ENCODE measurements at places on chromosomes 2 and 18.
A peak's percentile ranks its signal among the peaks of the same experiment; 100 is the strongest.

DNA sequence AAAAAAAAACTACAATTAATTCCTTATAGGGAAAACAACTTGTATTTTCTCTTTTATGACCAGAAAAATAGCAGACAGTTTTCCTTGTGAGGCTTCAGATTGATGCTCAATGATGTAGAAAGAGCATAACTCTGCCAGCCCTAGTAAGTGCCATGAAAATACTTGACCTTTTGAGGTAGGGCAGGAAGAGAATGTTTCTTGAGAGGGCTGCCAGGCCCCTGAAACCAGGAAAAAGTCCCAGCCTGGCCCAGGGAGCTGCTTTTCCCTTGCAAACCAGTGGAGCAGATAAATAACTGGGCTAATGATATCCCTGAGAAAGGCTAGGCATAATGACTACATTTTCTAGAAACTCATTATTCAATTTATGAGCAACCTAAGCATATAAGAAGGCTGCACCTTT, 126.8 kb downstream of the SLC8A1 start:
- DNase-seq, result no peak

- no peak for DNase-seq
Observed at GRCh38 chr2:129754831-129755230, 224.6 kb upstream of the RAB6C start.

DNA sequence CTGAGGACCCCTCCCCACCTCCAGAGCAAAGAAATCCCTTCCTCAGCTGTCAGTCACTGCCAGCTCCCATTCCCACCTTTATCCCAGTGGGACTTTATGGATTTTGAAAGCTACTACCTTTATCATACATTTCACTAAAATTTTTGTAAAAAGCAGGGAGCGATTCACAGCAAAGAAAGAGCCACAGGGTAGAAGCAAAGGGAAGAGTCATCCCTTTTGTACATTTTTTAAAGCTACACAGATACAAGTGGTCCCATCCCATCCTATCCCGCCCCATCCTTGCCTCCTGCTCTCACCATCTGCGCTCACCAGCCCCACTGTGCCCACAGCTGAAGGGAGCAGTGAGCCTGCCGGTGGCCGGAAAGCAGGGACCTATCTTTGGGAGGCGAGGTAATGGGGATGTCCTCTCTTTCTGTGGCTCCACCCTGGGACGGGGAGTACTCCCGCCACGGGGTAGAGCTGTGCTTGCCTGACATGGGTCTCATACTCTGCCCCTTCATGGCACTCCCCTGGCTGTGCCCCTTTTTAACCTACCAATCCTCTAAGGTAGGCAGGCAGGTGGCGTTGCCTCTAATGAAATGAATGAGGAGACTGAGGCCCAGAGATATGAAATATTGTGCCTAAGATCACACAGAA, 13.2 kb downstream of the SH2D6 start:
- DNase-seq, result no peak

- no peak for DNase-seq
Observed at GRCh38 chr18:23105581-23106219, 29.6 kb upstream of the CABLES1 start.

GRCh38 chr2:86037795-86038192, 67.9 kb downstream of the POLR1A start:
- no peak for DNase-seq

DNA sequence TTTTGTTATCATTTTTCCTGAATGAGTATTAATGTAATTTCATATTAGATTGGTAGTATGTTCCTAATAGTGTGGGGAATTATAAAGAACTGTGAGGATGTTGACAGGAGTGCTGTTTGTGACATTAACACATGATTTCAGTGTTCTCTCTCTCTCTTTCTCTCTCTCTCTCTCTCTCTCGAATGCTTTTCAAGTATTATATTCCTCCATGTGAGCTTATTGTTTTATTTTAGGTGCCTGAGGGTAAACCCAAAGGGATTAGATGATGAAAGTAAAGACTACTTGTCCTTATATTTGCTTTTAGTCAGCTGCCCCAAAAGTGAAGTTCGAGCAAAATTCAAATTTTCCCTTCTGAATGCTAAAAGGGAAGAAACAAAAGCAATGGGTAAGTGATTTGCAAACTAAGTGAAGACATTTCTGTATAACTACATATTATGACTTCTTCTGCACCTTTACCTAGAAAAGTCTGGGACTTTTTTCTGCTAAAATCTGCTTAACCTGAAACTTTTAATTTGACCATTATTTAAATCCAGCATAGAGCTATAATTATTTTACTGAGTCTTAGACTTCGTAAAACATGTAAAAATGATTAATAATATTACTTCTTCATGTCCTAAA, 49.2 kb downstream of the SPOPL start:
- no peak for DNase-seq

GRCh38 chr2:230828272-230828961, 36.3 kb upstream of the ITM2C start:
- DNase-seq, result no peak

DNA sequence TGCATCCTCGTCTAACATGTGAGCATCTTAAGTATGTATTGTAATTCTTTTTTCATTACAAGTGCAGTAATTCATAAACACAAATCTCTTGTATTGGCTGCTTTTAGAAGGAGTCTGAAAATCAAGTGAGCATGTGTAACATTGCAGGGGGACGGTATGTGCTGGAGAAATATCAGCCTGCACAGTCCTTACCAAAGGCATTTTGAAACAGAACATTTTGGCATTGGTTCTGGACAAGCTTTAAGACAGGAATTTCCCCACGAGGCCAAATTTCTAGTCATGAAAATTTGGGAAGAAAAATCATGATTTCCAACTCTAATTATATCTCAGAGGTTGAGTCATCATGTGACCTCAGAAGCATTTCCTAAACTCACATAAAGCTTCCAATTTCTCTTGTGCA, 24.7 kb upstream of the NRP2 start:
- DNase-seq, result no peak

DNA sequence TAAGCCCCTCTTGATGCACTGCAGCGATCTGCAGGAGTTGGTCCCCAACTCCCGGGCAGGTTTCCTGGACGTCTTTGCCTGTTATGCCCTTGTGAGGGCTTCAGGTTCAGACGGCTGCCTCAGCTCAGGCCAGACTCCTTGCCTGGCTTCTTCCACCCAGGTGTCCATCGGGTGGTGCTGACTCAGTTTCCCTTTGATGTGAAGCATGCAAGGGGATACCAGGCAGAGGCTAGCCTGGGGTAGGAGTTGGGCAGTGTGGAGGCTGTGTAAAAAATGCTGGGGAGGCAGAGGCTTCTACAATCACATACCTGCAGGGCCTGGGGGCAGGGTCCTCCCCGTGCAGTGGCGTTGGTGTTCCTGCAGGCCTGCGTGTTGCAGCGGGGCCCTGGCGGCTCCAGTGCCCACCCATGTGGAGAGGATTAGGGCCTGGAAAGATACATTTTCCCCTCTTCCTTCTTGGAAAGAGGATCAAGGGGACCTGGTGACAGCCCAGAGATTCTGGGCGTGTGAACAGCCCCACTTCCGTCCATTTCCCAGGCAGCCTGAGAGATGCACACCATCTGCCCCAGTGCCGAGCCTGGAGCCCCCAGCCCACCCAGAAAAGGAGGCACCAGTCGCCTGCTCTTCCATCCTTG, 338.3 kb downstream of the DYSF start:
- DNase-seq, result no peak

DNA sequence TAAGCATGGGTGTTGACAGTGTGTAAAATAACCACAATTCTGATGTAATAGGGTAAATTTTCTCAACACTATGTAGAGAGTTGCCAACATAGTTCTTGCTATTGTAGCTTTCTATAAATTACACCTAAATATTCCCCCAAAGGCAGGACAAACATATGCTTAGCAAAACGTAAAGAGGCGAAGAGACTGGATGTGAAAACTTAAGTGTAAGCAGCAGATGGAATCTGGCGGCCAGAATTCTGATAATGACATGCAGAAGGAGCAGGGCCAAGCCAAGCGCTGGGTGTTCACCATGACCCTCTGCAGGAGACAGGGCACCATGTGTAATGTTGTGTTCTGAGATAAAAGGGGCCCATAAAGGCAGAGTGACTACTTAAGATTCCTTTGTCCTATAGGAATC, 105.2 kb upstream of the ZNF521 start:
- no peak for DNase-seq

- no peak for DNase-seq
Observed at GRCh38 chr2:97994476-97994875, 1.3 kb downstream of the TMEM131 start.

GRCh38 chr18:8538935-8539334, 70.3 kb upstream of the RAB12 start:
- DNase-seq, result no peak

GRCh38 chr2:10720947-10721395, 459 bp upstream of the ATP6V1C2 start:
- no peak for DNase-seq

GRCh38 chr2:40653829-40654228, 201.9 kb upstream of the SLC8A1 start:
- no peak for DNase-seq

- DNase-seq, result no peak
Observed at GRCh38 chr2:119659601-119660342, 19.2 kb upstream of the TMEM177 start.

GRCh38 chr2:175017618-175018414, 12.6 kb upstream of the CHN1 start:
- DNase-seq, result no peak

GRCh38 chr18:13265911-13266217, 47.3 kb downstream of the LDLRAD4 start:
- peak; percentile 19 for DNase-seq

GRCh38 chr18:59570101-59570775, 127.0 kb downstream of the CCBE1 start:
- no peak for DNase-seq
